ENCODE measurements at places on chromosomes 6 and 20.

GRCh38 chr6:169794317-169795055, 43.1 kb downstream of the ERMARD start:
- DNase-seq = no peak

DNA sequence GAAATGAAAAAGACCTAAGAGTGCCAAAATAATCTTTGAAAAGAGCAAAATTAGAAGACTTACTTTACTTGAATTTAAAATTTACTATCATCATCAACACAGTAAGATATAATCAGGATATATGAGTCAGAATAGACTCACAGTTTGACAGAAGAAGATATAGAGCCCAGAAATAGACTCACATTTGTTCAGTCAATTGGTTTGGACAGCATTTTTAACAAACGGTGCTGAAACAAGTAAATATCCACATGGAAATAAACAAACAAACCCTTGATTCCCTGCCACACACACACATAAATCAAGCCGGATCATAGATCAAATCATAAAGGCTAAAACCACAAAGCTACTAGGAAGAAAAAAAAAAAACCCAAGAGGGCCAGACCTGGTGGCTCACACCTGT, 291.1 kb downstream of the ADGRG6 start:
- DNase-seq = no peak

DNA sequence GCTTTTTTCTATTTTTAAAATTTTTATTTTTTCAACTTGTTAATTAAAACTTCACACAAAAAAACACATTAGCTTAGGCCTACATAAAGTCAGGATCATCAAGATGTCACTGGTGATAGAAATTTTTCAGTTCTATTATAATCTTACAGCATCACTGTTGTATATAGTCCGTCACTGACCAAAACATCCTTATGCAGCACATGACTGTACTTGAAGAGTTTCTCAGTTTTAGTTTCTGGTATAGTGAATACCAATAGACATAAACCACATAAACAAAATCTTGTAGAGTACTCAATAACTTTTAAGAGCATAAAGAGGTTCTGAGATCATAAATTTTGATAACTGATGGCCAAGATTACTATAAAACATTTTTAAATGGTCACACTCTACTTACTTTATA, 71.8 kb downstream of the ASCC3 start:
- no peak for DNase-seq

GRCh38 chr20:61809006-61809770, 256.5 kb downstream of the TAF4 start:
- no peak for DNase-seq

DNA sequence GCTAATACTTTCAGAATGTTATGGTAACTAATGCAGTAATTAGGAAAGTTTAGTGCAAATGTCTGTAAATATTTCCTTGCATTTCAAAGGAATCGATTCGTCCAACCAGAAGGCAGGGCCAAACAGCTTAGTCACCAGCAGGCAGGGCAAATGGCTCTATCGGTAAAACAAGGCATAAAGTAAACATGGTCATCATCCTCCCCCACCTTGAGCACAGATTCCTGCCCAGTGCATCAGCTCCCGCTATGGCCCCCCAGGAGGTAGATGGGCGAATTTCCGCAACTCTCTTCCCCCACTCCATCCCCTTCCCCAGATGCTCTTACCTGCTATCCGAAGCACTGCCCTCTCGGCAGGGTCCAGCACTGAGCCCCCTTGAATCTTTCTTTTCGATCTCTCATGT, 103.8 kb upstream of the BEND6 start:
- DNase-seq = no peak

DNA sequence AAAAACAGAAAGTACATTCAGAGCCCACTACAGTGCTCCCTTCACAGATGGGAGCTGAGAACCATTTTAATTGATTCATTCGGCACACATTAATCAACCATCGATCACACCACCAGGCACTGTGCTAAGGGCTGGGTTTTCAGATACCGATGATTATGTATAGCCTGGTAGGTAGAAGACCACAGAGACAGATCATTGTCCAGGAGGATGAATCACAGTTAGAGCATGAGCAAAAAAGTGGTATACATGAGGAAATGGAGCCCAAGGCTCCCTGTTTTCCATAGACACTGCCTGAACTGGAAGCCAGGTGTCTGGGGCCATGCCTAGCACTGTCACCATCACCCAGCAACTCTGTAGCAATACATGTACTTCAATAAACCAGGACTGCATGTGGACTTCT, 9.0 kb upstream of the PRDM1 start:
- DNase-seq = no peak

GRCh38 chr6:148166339-148166968, 176.2 kb upstream of the SASH1 start:
- DNase-seq = no peak

DNA sequence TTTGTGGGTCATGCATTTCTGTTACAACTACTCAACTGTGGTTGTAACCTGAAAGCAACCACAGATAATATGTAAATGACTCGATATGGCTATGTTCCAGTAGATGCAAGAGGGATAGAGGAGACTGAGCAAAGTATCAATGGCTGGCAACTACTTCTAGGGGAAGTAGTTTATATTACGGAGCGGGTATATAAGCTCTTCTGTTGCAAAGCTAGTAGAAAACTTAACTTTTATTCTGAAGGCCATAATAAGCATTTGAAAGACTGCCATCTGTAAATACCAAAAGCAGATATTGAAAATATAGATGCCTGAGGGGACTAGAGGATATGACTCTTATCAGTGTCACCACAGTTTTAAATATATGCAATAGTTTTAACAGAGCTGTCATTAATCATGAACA, 655.3 kb downstream of the PHF3 start:
- no peak for DNase-seq

All from mesothelial cell of epicardium (in vitro differentiated cells).